AG08395 (cell line): ENCODE measurements at places on chromosomes 2 and 18.

DNA sequence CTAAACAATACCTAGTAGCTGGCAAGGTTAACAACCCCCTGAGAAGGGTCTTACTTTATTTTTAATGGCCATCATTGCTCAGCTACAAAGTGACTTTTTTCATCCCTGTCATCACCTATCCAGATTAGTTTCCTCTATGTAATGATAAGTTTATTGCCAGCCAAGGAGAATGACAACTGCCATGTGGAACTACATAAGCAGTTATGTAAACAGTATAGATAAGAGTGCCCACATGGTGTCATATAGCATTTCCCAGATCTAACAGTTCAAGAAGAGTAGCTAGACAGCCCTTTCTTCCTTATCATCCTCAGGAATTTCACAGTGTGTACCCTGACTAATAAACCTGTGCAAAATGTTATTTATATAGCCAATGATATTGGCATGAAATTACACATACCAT lies 240.2 kb upstream of the PIK3C3 start:
- no peak for DNase-seq

GRCh38 chr2:216057688-216058193 lies 23.9 kb downstream of the PECR start:
- peak; percentile 82 for DNase-seq

DNA sequence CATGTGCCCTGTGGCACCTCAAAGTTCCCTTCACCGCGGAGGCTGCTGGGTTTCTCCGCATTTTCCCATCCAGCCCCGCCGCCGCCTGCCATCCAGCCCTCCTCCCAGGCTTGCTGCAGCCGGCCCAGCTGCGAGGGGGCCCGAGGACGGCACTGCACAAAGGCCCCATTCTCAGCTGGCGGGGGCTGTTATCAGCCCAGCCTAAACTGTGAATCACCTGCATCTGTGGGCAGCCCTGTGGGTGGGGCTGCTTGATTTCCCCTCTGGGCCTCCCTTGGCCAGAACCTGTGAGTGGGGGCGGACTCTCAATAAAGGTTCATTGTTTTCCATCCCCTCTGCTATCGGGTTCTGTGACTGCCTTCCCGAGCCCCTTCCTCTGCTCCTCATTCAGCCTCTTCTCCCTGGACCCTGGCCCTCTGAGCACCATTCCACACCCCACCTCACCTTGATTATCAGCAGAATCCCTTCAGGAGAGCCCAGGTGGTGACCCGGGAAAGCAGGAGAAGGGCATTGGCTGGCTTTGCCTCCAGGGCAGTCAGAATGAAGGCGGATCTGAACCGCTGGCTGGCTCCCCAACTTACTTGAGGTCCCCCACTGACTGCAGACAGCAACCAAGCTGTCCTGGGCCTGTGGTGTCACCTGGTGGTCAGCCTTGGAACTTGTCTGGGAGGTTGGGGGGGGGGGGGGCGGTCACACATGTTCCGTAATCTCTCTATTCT lies 204.5 kb downstream of the ZFP36L2 start:
- no peak for DNase-seq

- DNase-seq, result peak; percentile 49
These were observed 428.1 kb downstream of the MEIS1 start for GRCh38 chr2:66862885-66863650.

DNA sequence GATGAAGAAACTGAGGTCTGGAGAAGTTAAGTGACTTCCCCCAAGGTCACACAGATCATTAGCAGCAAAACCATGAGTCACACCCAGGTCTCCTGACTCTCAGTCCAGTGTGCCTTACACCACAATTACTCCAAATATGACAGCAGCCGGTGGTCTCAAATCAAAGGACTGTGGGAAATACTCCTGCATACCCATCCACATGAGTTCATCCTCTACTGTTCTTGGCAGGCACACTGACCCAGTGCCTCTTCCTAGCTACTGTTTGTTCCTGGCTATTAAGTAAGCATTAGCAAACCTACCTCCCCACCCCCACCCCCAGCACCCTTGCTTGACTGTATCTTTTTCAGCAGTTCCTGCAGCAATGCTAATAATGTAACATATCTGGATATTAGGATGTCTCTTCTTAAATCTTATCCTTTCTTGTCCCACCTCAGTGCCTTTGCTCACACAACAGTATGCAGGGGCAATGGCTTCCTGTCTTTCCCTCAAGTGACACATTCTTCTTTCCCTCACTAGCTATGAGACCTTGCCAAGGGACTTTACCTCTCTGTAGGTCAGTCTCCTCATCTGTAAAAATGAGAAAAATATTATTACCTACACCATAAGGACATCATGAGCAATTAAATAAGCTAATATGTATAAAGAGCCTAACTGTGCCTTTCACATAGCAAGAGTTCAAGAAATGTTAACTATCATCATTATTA lies 46.2 kb downstream of the FAM98A start:
- peak; percentile 9 for DNase-seq

GRCh38 chr2:43057742-43058725 lies 168.4 kb downstream of the ZFP36L2 start:
- no peak for DNase-seq

DNA sequence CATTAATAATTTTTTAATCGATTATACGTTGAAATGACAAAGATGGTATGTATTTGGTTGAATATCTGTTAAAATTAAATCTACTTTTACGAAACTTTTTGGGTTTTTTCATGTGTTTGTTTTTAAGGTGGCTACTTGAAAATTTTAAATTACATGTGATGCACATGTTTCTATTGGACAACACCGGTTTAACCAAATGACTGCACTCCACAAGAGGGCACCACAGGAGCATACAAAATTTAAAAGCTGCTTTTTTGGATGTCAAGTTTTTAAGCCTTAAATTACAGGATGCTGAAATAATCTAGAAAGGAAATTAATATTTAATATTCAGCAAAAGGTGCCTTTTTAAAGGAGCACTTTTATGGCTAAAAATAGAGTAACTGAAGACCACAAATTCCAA lies 98.7 kb downstream of the ACVR1 start:
- peak; percentile 55 for DNase-seq
